ENCODE measurements at places on chromosomes 11 and 22.

DNA sequence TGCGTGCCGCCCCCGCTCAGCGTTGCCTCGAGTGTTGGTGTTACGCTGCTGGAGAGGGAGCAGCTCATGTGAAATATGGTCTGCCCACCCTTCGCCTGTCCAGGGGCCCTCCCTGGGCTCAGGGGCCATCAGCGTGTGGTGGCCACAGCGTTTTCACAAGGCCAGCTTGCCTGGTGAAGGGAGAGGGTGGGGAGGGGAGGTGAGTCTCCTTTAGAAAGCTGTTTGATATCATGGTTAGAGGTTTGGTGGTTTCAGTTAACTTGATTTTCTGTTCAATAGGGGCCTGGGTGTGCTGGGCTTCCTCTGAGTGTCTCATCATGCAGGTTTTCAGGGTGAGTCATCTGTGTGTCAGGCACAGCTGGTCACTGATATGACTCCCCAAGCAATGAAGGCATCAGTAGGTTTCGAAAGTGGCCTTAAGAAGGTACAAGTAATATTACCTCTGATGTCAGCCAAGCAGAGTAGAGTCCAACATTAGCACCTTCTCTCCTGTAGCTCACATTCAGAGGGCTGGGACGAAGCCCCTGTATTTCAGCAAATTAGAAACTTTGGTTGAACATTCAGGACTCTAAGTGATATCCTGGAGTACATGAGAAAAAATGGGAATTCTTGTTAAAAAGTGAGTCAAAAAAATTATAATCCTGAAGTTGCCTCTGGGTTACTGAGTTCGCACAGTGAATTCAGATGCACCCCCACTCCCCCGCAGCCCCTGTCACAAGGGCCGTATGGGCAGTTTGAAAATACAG is 172.5 kb downstream of the TBC1D22A start:
- no peak for DNase-seq

GRCh38 chr11:117374316-117375055 is 46.8 kb downstream of the CEP164 start:
- no peak for DNase-seq

DNA sequence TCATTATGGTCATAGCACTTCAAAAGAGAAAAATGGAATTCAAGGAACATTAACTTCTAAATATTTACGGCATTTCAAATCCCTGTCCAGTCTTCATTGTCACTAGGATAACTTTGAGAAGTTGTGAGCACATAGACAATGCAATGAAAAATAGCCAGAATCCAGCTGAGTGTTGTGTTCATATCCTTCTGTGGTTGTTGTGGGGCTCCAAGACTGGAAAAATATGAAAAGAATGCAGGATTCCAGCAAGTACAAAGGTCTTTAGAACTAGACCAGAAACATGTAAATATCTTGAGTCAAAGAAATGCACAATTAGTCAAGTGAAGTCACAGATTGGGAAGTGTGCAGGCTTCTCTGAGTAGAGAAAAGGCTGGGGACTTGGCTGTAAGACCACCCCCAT is 68.7 kb downstream of the WT1 start:
- DNase-seq: no peak

DNA sequence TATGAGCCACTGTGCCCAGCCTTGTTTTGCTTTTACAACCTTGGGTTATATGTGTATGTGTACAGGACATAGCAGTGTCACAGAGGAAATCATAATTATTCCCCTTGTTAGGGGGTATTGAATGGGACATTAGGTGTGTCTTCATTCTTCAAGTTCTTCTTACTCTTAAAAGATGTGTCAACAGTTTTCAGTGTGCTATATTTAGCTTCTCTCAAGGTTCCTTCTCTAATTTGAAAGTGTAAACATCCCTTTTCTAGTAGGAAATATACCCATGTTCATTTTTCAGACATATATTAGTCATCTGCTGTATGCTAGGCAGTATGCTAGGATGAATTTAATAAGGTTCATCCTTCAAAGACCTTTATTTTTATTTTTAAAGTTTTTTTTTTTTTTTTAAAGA is 17.1 kb downstream of the PCF11 start:
- DNase-seq: no peak

DNA sequence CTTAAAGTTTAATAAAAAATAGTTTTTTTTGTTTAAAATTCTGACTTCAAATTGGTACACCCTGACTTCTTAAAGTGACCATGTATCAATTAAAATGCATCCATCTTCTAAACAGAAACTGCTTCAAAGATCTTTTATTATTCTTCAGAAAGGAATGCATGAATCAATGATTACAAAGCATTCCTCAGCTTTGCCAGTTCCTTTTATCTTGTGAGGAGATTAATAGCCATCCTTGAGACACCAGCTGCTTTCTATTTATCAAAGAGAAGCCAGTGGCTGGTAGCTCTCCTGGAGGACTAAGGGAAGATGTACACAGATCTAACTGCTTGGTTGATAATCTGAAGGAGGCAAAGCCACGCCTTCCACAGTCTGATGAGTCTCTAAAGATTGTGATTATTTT is 2222.5 kb downstream of the LRRC4C start:
- DNase-seq: no peak

DNA sequence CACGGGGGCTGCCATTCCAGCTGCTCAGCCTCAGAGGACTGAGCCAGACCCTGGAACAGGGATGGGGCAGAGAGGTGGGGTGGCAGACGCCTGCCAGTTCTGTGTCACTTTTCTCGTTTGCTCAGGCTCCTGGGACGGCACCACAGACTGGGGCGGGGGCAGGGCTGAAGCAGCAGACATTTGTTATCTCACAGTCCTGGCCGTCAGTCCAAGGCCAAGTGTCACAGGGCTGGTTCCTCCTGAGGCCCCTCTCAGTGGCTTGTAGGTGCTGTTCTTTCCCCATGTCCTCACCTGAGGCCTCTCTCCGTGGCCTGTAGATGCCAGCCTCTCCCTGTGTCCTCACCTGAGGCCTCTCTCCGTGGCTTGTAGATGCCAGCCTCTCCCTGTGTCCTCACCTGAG is 24.7 kb downstream of the TPCN2 start:
- no peak for DNase-seq
